ENCODE measurements at places on chromosomes 16 and 17. TPM values are rescaled to one million over a fixed set of nuclear protein-coding genes. Genes with fewer than 3 reads are reported as not detected.

- no peak for DNase-seq
- no peaks in the 10 kb centered on the region for H3K36me3 ChIP-seq
- peaks cover 4% of the 10 kb centered on the region for H3K4me1 ChIP-seq
- H3K4me3 ChIP-seq, result no peak overlapping the region
Measured at GRCh38 chr17:1746975-1747543, 4.4 kb downstream of the SERPINF2 start.

DNA sequence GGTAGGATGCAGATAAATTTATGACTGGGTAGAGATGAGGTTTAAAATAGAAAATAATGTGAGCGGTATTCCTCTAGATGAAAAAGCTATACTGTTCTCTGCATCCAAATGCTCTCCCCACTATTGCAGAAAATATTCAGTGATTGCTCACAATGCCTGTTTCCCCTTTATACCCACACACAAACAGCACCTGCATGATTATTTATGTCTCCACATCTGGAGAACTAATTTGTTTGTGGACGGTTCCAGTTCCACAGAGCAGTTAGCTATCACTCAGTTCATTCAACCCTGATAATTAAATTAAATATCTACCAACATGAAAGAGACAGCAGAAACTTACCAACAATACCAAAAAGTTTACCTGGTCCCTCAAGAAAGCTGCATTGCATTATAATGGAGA is 800.0 kb downstream of the CDH11 start:
- no peaks in the 10 kb centered on the region for H3K36me3 ChIP-seq
- no peaks in the 10 kb centered on the region for H3K27me3 ChIP-seq
- H3K4me3 ChIP-seq, result no peak overlapping the region

DNA sequence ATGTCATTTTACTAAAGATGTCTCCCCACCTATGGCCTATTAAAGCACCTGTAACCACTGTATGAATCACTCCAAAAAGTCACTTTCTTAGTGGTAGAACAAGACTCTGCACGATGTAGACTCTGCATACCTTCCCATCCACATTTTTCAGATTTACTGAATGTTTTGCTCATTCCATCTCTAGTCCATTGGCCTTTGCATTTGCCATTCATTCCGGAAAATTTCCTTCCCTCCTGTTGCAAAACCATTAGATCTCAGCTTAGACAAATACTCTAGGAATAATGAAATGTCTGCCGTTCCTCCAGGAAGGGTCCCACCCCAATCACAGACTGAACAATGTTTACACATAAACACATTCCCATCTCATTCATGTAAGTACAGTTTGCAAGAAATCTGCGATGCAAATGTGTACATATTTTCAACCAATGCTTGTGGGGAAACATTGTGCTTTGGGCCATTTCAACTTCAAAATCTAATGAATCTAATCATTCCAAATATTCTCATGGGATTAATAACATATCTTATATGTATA is 146.3 kb upstream of the XYLT1 start:
- no peaks in the 10 kb centered on the region for H3K4me1 ChIP-seq
- peaks cover 14% of the 10 kb centered on the region for H3K27me3 ChIP-seq
- no peaks in the 10 kb centered on the region for H3K36me3 ChIP-seq
- DNase-seq, result no peak

Gene STAT5A
- total RNA-seq, result 140 TPM

- no peak overlapping the region for H3K27ac ChIP-seq
- H3K4me1 ChIP-seq, result peaks cover 86% of the 10 kb centered on the region
- no peak overlapping the region for H3K4me3 ChIP-seq
- peaks cover 30% of the 10 kb centered on the region for H3K36me3 ChIP-seq
- no peaks in the 10 kb centered on the region for H3K27me3 ChIP-seq
- DNase-seq, result no peak
Measured at GRCh38 chr16:89323120-89323960, 105.8 kb downstream of the ZNF778 start.

DNA sequence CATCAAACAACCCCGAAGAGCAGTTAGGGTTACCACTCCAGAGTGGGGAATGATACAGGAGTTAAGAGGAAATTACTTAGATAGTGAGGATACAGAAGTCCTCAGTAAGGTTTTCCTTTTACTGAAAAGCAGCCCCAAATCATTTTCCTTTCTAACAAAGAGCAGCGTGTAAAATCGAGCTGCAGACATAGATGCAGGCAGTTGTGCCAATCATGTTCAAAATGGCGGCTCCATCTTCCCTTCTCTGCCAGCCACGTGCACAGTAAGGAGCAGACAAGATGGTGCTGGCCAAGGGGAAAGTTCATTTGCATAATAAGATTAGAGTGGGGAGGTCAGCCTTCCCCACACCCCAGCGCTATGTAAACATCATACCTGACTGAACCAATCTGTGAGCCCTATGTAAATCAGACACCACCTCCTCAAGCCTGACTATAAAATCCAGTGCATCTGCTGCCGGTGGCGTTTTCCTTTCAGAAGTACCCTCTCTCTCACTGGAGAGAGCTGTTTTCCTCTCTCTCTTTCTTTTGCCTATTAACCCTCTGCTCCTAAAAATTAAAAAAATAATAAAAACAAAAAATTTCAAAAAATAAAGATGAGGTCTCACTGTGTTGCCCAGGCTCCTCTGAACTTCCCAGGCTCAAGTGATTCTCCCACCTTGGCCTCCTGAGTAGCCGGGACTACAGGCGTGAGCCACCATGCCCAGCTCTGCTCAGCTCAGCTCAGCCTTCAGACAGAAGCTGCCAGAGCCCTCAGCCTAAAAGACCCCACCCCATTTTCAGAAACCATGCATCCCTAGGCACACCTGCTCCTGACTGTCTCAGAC is 2.6 kb upstream of the SRL start:
- H3K27me3 ChIP-seq, result peaks cover 2% of the 10 kb centered on the region
- H3K4me1 ChIP-seq, result no peaks in the 10 kb centered on the region
- no peak overlapping the region for H3K27ac ChIP-seq
- no peaks in the 10 kb centered on the region for H3K36me3 ChIP-seq
- no peak for DNase-seq

- H3K4me1 ChIP-seq, result peaks cover 2% of the 10 kb centered on the region
- H3K36me3 ChIP-seq, result no peaks in the 10 kb centered on the region
- no peak for DNase-seq
Measured at GRCh38 chr17:31573047-31573446, 181.6 kb downstream of the RAB11FIP4 start.

Gene SEZ6
- total RNA-seq, result not detected

Gene OR1E1
- not detected for total RNA-seq

- DNase-seq, result no peak
- no peaks in the 10 kb centered on the region for H3K27me3 ChIP-seq
- peaks cover 8% of the 10 kb centered on the region for H3K4me1 ChIP-seq
- no peak overlapping the region for H3K27ac ChIP-seq
- peaks cover 72% of the 10 kb centered on the region for H3K36me3 ChIP-seq
Measured at GRCh38 chr17:37446027-37446426, 39.3 kb downstream of the TADA2A start.

DNA sequence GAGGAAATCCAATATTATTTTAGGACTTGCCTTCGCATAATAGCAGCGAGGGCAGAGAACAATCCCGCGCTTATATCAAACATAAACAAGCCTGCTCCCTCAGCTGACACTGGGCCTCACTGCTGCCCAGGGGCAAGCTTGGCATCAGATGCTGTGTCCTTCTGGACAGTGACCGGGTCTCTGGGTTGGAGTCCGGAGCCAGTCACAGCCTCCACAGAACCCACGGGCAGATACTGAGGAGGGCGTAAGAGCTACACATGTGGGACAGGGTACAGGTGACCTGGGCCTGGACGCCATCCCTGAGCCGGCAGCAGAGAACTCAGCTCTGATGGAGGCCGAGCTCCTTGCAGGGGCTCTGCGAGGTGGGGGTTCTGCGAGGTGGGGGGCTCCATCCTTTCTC is 14.7 kb upstream of the ZNF469 start:
- H3K27ac ChIP-seq, result no peak overlapping the region
- H3K4me3 ChIP-seq, result no peak overlapping the region
- peaks cover 3% of the 10 kb centered on the region for H3K27me3 ChIP-seq
- peaks cover 9% of the 10 kb centered on the region for H3K4me1 ChIP-seq
- H3K36me3 ChIP-seq, result no peaks in the 10 kb centered on the region
